ENCODE measurements at places on chromosomes 11 and 22.

GRCh38 chr22:30905696-30906341 lies 62.8 kb downstream of the MORC2 start:
- no peak for DNase-seq

DNA sequence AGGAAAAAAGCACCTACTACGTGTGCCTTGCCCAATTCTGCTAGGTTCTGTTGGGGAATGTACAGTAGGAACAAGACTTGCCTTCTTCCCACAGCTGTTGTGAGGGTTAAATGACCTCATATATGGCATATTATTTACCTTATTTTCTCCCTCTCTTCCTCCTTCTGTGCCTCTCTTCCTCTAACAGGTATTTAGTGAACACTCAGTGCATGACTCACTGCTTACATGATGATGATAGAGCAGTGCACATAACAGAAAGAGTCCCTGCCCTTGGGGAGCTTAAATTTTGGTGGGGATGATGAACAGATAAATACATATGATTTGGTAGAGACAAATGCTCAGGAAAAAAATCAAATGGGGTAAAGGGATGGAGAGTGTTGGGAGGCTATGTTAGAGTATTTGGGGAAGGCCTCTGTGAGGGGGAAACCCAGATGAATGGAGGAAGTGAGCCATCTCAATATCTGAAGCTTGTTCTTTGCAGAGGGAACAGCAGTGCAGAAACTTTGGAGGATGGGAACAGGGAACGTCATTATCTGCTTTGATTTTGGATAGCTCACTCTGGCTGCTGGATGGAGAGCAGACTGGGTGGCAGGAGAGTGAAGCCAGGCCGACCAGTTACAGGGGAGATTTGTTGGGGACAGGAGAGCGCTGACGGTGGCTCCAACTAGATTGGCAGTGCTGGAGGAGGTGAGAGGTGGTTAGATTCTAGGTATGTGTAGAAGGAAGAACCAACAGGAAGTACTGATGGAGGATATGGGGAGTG lies 95.5 kb upstream of the TENM4 start:
- no peak for DNase-seq

GRCh38 chr11:68727783-68728182 lies 23.5 kb downstream of the TESMIN start:
- no peak for DNase-seq

DNA sequence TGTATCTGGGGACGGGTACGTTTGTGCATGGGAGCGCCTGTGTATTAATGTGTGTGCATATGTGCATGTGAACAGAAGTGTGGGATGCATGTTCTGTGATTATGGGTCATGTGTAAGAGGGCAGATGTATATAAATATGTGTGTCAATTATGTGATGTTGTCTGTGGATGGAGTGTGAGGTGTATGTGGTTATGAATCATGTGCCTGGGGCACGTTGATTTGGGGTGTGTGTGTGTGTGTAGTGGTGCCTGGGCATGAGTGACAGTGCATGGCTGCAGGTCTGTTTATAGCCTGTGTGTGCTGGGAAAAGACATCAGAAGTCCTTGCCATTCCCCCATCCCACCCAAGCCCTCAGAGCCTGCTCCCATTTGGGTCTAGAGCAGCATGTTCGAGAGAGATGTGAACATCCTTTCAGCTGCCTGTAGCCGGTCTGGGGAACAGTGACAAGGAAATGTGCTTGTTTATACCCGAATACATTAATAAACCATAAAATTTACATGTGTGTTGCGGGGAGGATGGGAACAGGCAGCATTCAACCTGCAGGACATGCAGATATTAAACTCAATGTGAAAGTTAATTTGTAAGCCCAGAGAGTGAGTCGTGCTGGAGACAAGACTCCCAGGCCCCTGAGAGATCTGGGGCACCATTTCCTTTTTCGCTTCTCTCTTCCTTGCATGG lies 129.0 kb downstream of the NECTIN1 start:
- no peak for DNase-seq

DNA sequence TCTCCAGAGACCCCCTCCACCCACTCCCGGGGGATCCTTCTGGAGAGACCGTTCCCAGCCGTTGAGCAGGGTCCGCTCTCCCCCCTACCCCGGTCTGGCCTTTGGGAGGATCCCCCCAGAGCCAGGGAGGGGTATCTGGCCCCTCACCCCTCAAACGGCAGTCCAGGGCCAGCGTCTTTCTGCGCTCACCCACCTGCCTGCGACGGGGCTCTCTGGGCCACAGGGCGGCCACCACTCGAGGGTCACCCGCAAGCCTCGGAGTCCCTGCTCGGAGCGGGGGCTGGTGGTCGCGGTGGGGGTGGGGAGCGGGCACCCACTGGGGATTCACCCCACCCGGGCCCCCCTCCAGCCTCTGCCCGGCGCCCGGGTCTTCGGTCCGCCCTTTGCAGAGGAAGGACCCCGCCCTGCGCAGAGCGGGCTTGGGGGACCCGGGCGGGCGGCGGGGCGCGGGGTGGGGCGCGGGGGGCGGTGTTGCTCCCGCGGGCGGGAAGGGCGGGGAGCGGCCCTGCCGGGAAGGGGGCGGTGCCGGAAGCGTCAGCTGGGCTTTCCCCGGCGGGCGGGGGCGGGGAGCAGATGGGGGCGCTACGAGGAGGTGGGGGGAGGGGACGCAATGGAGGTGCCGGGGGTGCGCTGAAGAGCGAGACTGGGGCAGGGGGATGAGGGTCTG lies 16.6 kb downstream of the CRELD2 start:
- DNase-seq = peak; percentile 91

DNA sequence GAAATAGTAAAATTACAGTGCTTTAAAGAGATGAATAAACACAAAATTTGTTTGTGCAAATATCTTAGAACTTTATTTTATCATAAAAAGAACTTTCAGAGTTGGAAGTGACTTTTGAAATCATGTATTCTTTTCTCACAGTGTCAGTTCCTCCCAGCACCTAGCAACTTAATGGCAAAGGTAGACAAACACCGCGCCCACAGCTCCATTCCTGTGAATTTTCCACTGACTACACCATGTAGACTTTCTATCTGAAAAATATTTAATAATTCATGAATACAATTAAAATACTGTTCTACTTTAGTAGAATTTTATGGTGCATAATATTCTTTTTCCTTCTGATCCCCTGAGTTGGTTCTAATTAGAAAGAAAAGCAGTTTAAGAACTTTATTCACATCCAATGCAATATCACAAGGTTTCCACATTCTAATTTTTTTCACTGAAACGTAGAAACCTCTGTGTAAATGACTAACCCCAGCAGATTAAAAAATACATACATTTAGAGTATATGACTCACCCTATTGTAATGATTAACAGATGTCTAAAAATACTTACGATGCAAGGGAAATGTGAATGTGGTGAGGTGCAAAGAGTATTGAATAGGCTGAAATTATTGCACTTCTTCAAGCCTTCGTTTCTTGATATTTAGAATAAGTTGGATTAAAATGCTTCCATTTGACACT lies 218.2 kb upstream of the CCDC179 start:
- no peak for DNase-seq

- DNase-seq = no peak
Measured at GRCh38 chr22:47091246-47091651, 328.8 kb downstream of the TBC1D22A start.

- DNase-seq = no peak
Measured at GRCh38 chr11:124791626-124792341, 8.4 kb downstream of the MSANTD2 start.

GRCh38 chr11:57511741-57512430 lies 3.6 kb downstream of the SLC43A1 start:
- DNase-seq = no peak

GRCh38 chr11:47980907-47981621 lies 705 bp downstream of the PTPRJ start:
- DNase-seq = no peak

DNA sequence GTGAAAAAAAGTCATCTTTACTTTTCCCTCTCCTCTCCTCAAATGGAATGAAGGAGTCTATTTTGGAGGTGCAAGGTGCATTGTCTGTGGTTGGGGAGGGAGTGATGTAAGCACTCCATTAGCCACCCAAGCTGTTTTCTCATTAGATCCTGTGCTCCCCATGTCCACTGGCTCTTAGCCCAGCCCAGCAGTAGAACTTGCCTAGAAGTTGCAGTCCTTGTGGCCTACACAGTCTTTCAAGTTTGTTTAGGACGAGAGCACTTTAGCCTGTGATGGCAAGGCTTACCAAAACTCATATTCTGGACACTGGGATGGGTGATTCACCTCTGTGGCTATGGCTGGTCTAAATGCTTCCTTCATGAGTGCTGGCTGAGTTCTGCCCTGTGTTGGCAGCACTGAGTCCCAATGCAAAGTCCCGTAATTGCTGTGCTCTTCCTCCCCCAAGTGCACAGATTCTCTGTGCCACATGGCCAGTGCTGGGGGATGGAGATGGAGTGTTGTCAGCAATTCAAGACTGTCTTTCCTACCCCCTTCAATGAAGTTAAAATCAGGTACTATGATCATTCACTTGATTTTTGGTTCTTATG lies 15.8 kb downstream of the SLC22A25 start:
- DNase-seq = no peak

GRCh38 chr11:116542406-116542805 lies 230.4 kb downstream of the BUD13 start:
- DNase-seq = no peak

DNA sequence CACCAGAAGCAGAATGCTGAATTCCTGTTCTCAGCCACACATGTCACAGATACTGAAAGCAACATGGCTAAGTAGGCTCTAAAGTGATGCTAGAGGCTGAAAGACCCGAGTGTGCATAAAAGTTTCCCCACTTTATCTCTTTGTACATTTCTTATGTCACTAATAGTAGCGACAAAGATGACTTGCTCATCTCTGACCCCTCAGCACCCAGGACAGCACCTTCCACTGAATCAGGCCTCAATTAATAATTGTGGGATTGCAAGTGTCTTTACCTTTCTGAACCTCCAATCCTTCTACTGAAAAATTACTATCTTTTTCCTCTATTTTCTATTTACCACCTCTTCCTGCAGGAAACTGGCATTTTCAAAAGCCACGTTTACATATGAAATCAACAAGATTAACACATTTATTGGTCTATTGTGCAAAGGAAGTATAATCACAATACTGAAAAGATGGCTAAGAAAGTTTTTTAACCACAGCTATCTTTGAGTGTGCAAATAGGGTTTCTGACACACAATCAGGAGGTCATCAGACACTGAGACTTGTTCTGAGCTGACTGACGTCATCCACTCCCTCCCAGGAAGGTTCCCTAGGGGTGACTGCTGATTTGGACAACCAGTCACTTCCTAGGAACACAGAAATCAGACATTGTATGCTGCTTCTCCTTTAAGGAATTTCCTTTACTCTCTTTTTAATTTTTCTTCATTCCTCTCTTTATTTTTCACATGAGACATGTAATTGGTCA lies 213.9 kb upstream of the ISX start:
- DNase-seq = no peak

DNA sequence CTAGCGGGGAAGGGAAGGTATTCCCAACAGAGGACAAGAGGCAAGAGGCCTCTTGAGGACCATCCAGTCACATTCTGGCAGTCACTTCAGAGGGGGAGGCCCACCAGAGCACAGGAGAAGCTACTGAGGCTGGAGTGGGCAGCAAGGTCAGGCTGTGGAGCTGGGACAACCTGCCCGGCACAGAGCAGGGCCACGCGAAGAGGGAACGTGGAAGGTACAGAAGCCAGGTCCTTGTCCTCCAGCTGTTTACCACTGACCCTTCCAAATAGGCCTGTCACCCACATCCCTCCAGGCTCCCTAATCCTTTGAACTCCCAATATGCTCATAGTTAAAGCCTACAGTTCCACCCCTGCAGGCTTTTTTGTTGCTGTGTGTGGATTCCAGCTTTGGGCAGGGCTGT lies 76.9 kb downstream of the IGLL1 start:
- no peak for DNase-seq

DNA sequence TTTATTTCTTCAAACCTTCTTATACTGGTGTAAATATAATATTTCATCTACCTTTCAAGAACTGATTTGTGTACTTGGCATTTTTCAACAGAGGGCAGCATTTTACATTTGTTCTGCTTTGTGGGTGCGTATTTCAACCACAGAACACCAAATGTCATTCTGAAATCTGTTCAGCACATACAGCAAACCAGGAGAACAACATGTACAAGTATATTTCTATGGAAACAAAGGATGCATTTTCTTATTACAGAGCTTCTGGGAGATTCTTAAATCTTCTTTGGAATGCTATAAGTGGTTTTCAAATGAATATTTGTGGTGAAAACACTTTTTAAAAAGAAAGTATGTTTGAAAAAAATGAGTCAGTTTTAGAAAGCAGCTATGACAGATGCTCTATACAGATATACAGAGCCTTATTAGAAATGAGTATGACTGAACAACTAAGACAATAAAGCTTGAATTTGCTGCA lies 946.0 kb downstream of the FAM181B start:
- no peak for DNase-seq

- no peak for DNase-seq
Measured at GRCh38 chr11:130523609-130524008, 75.2 kb downstream of the ADAMTS15 start.

All from activated CD4-positive, CD25-positive, alpha-beta regulatory T cell (primary cell).